Neural crest cell (in vitro differentiated cells): ENCODE measurements at places on chromosomes 13 and 19.

DNA sequence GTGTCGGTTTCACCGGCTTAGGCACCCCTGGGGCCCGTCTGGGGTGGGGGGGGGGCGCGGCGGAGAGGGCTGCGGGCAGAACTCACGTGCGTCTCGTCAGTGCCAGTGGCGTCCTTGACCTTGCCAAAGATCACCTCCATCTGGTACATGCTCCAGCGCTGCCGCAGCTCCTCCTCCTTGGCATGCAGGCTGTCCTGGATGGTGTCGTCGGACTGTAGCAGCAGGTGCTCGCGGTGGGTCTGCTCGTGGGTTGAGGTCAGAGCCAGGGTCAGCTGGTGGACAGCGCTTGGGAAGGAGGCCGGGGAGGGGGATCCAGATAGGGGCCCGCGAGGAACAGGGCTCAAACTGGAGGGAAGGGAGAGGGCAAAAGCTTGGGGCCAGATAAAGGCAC, 4.7 kb upstream of the RGL3 start:
- H3K4me3 ChIP-seq: no peak overlapping the region
- no peaks in the 10 kb centered on the region for H3K36me3 ChIP-seq
- peaks cover 14% of the 10 kb centered on the region for H3K4me1 ChIP-seq
- DNase-seq: no peak
- H3K27ac ChIP-seq: no peak overlapping the region

GRCh38 chr13:29861694-29862110, 11.3 kb upstream of the UBL3 start:
- DNase-seq: no peak
- peaks cover 9% of the 10 kb centered on the region for H3K4me1 ChIP-seq
- no peak overlapping the region for H3K27ac ChIP-seq
- H3K36me3 ChIP-seq: no peaks in the 10 kb centered on the region
- H3K27me3 ChIP-seq: no peaks in the 10 kb centered on the region

- no peak overlapping the region for H3K4me3 ChIP-seq
- H3K27me3 ChIP-seq: no peaks in the 10 kb centered on the region
- no peak for DNase-seq
- peaks cover 2% of the 10 kb centered on the region for H3K36me3 ChIP-seq
- H3K27ac ChIP-seq: no peak overlapping the region
These were observed 80.2 kb downstream of the DPF1 start for GRCh38 chr19:38143847-38144246.

GRCh38 chr13:66446413-66446812, 783.7 kb downstream of the PCDH9 start:
- H3K27me3 ChIP-seq: no peaks in the 10 kb centered on the region
- no peak overlapping the region for H3K4me3 ChIP-seq
- DNase-seq: no peak
- H3K4me1 ChIP-seq: no peaks in the 10 kb centered on the region
- H3K27ac ChIP-seq: no peak overlapping the region
- no peaks in the 10 kb centered on the region for H3K36me3 ChIP-seq

DNA sequence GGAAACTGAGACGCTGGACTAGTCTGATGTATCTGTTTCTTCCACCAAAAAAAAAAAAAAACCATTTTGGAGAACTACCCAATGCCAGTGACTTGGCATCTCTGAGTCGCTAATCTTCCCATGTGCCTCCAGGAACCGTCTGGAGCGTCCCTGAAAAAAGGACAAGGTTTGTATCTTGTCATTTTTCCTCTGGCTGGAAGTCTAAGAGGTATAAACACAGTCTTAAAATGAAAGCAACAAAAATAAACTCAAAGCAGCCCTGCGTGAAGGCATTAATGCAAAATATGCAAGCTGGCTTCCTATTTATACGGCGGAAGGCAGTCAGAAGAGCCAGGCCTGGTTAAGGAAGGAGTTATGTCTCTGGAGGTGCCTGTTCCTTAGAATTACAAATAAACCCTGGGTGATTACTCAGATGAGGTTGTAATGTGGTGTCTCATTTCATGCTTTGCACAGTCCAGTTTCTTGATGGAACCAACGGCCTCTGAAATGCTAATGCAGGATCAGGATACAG, 20.3 kb downstream of the ACTN4 start:
- no peaks in the 10 kb centered on the region for H3K36me3 ChIP-seq
- peak overlapping the region; percentile 36 for H3K27ac ChIP-seq
- no peak for DNase-seq
- H3K4me3 ChIP-seq: no peak overlapping the region
- no peaks in the 10 kb centered on the region for H3K27me3 ChIP-seq

DNA sequence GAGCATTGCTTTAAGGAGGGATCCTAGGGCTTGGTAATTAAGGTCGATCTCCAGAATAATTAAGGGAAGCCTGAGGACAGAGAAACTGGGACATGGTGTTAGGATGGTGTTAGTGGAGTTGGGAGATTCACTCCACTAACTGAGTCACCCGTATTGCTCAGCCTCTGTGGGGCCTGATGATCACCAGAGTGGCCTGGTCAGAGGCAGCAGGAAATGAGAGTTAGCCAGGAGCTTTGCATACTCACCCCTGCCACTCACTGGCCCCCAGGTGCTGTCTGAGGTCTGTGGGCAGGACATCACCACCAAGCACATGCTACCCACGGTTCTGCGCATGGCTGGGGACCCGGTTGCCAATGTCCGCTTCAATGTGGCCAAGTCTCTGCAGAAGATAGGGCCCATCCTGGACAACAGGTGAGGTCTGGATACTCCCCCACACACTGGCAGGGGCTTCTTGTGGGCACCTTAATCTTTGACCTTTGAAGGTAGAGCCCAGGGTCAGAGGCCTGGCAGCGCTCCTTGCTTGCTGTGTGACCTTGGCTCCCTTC, 32.1 kb downstream of the PPP2R1A start:
- H3K27me3 ChIP-seq: no peaks in the 10 kb centered on the region
- H3K4me3 ChIP-seq: no peak overlapping the region
- no peaks in the 10 kb centered on the region for H3K4me1 ChIP-seq
- no peak for DNase-seq
- H3K27ac ChIP-seq: no peak overlapping the region
- peaks cover 47% of the 10 kb centered on the region for H3K36me3 ChIP-seq

DNA sequence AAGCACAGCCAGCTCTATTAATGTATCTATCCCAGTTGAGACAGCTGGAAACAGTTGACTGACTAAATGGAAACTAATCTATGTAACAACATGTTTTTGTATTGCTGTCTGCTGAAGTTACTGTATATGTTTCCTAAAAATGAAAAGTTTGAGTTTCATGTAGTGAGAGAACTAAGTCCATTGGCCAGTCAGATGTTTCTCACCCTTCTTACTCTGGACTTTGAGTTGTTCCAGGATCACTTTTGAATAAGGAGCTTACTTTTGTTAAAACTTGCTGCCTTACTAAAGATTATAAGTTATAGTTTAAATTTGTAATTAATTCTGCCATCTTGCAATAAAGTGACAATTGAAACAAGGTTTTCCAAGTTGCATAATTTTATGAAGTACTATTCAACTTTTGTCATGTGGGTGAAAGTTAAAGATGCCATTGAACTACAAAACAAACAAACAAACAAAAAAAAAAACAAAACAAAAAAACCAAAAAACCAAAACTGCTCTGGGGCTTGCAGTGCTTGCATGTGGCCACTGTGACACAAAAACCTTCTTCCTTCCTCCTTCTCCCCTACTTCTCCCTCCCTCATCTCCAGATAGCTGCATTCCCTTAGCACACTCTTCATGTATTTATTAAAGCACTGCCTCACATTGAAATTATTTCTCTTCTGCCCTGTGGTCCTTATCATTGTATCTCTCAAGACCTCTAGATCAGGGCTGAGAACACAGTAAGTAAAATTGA, 15.3 kb downstream of the WDFY2 start:
- H3K4me3 ChIP-seq: no peak overlapping the region
- H3K36me3 ChIP-seq: peaks cover 8% of the 10 kb centered on the region
- no peak overlapping the region for H3K27ac ChIP-seq

GRCh38 chr13:114143806-114144605, 11.6 kb upstream of the RASA3 start:
- peaks cover 8% of the 10 kb centered on the region for H3K4me1 ChIP-seq
- H3K27me3 ChIP-seq: no peaks in the 10 kb centered on the region
- H3K27ac ChIP-seq: no peak overlapping the region
- H3K4me3 ChIP-seq: no peak overlapping the region
- H3K36me3 ChIP-seq: no peaks in the 10 kb centered on the region
- DNase-seq: no peak

- DNase-seq: peak; percentile 0
- H3K4me1 ChIP-seq: peaks cover 5% of the 10 kb centered on the region
- peaks cover 9% of the 10 kb centered on the region for H3K36me3 ChIP-seq
These were observed 13.1 kb upstream of the MZF1 start for GRCh38 chr19:58586133-58586765.

GRCh38 chr13:99193152-99193551, 7.5 kb upstream of the UBAC2 start:
- H3K4me1 ChIP-seq: no peaks in the 10 kb centered on the region
- DNase-seq: no peak
- H3K27me3 ChIP-seq: peaks cover 4% of the 10 kb centered on the region
- H3K27ac ChIP-seq: no peak overlapping the region

DNA sequence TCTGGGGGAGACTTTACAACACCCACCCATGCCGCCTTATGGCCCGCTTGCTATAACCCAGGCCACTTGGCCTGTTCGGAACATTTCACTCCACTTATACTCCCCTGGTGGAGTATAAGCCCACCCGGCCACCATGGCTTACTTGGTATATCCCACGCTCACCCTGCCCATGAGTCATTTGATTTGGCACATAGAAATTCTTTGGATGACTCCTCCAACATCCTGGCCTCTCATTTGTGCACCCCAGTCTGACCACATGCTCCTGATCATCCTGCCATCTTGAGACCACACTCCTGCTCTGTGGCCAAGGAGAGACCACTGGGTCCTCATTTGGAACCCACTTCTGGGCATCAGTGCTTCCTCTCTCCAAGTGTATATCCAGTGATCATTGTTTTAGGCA, 5.2 kb downstream of the SPACA6 start:
- peaks cover 10% of the 10 kb centered on the region for H3K4me1 ChIP-seq
- H3K27ac ChIP-seq: no peak overlapping the region
- H3K27me3 ChIP-seq: peaks cover 41% of the 10 kb centered on the region
- H3K36me3 ChIP-seq: peaks cover 4% of the 10 kb centered on the region
- no peak for DNase-seq
- no peak overlapping the region for H3K4me3 ChIP-seq

- no peaks in the 10 kb centered on the region for H3K36me3 ChIP-seq
- no peaks in the 10 kb centered on the region for H3K4me1 ChIP-seq
- peak overlapping the region; percentile 13 for H3K4me3 ChIP-seq
These were observed 21.4 kb downstream of the MIR17HG start for GRCh38 chr13:91368676-91369440.

- H3K36me3 ChIP-seq: peaks cover 17% of the 10 kb centered on the region
- H3K27ac ChIP-seq: no peak overlapping the region
- peak overlapping the region; percentile 84 for H3K4me3 ChIP-seq
- H3K4me1 ChIP-seq: peaks cover 25% of the 10 kb centered on the region
- H3K27me3 ChIP-seq: peaks cover 15% of the 10 kb centered on the region
- DNase-seq: no peak
These were observed 2.8 kb upstream of the LIN7B start for GRCh38 chr19:49111218-49111998.

DNA sequence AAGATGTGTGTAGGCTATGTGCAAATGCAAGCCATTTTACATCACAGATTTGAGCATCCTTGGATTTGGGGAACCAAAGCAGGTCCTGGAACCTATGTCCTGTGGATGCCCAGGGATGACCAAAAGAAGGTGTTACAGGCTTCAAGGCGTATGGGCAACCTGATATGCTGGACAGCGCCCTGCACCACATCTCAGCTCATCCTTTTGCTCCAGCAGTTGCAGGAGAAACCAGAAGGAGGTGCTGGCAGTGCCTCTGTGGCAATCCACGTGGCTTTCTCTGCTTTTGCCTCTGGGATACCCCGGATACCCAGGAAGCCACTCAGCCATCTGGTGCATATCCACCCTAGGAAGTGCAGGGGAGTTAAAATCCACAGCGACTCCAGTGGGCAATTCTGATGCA, 110.3 kb upstream of the VSTM2B start:
- H3K27ac ChIP-seq: no peak overlapping the region
- DNase-seq: no peak
- H3K4me3 ChIP-seq: no peak overlapping the region
- no peaks in the 10 kb centered on the region for H3K4me1 ChIP-seq
- H3K36me3 ChIP-seq: no peaks in the 10 kb centered on the region
- H3K27me3 ChIP-seq: peaks cover 5% of the 10 kb centered on the region

DNA sequence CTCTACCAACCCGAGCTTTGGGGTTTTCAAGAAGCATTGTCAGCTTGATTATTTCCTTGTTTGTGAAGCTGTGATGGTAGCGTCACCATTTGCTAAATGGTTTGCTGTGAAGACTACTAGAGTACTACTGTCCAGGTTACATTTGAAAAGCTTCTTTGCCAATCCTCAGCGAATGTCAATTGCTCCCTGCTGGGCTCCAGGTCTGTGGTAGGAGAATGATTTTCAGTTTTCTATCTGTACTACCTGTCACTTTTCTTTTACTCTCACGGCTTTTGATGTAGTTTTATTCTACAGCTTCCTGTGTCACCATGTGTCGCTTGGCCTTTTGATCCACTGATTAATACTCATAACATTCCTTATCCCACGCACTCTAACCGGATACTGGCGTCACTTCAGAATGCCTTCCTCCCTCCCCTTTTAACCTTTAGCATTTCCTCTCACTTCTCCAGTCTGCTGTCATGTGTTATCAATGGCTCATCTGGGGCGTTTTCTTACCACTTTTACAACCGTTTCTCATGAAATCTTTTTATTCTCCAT, 7.5 kb upstream of the GPR183 start:
- H3K4me3 ChIP-seq: no peak overlapping the region
- DNase-seq: no peak
- peaks cover 30% of the 10 kb centered on the region for H3K4me1 ChIP-seq
- no peak overlapping the region for H3K27ac ChIP-seq
- peaks cover 28% of the 10 kb centered on the region for H3K36me3 ChIP-seq

DNA sequence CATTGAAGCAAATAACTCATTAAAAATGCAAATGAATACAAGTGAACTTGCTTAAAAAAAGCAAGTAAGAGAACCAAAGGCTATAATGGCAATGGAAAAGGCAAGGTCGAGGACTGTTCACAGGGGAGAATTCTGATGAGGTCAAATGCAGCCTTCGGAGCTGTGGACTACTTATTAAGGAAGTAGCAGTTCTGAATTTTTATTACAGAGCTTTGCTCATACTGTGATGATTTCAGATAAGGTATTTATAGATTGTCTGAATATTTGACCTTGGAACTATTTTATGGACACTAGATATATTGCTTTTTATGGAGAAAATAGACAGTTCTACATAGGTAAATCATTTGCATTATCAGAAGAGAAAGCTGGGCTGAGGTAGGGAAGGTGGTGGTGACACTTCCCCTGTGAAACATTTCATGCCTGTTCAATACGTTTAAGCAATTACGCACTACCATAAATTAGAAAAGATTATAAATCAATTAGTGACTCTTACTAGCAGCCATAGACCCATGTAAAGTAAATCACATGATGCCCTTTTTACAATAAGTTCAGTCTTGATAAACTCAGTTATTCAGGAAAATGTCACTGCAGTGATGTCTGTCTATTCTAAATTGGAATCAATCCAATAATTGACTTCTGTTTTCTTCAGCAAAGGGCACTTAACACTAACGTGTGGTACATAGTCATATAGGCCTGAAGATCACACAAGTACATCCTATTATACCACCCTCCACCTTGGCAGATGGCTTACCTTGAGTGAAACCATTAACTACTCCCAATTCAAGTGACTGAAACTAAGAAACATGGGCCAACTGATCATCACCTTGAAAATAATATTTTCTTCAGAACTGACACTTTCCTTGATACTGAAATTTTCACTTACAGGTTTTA, 260.0 kb downstream of the KLF12 start:
- peaks cover 3% of the 10 kb centered on the region for H3K4me1 ChIP-seq
- H3K36me3 ChIP-seq: peaks cover 6% of the 10 kb centered on the region
- no peak overlapping the region for H3K4me3 ChIP-seq
